ENCODE measurements at places on chromosomes 13 and 19.

DNA sequence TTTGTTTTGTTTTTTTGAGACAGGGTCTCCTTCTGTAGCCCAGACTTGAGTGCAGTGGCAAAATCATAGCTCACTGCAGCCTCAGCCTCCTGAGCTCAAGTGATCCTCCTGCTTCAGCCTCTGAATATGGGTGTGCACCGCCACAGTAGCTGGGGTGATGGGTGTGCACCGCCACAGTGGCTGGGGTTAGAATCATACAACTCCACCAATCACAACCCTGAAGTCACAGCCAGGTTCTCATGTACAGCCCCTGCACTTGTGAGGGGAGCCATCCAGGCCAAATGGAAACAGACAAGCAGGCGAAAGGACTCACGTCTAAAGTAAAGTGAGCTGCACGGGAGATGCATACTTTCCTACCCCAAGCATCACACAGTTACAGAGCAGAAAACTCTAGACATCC is 63.1 kb upstream of the RANBP3 start:
- no peak for DNase-seq

GRCh38 chr19:38718747-38719543 is 25.3 kb downstream of the CAPN12 start:
- no peak for DNase-seq

GRCh38 chr13:46621792-46622629 is 69.0 kb downstream of the LRCH1 start:
- no peak for DNase-seq

- no peak for DNase-seq
These were observed 63.7 kb downstream of the SPATA13 start for GRCh38 chr13:24224232-24224680.

GRCh38 chr19:48321622-48322591 is 3.4 kb upstream of the EMP3 start:
- peak; percentile 99 for DNase-seq

GRCh38 chr13:38784036-38784880 is 97.4 kb downstream of the FREM2 start:
- no peak for DNase-seq

GRCh38 chr19:3224346-3225168 is at the start of gene CELF5:
TSS of gene CELF5 (plus strand) at chr19:3224661. CDS start at chr19:3224740, 79 bp downstream.
- DNase-seq = peak; percentile 20

GRCh38 chr13:110138010-110138699 is 168.8 kb downstream of the COL4A1 start:
- DNase-seq = no peak

- DNase-seq = no peak
These were observed 33.6 kb downstream of the TEX26 start for GRCh38 chr13:30966101-30966500.

- DNase-seq = peak; percentile 91
These were observed at the start of gene FLT3LG for GRCh38 chr19:49473868-49474541. TSS of gene FLT3LG (plus strand) at chr19:49474215. CDS start at chr19:49474640, 425 bp downstream.

GRCh38 chr19:19152668-19153384 is 14.5 kb upstream of the TMEM161A start:
- no peak for DNase-seq

DNA sequence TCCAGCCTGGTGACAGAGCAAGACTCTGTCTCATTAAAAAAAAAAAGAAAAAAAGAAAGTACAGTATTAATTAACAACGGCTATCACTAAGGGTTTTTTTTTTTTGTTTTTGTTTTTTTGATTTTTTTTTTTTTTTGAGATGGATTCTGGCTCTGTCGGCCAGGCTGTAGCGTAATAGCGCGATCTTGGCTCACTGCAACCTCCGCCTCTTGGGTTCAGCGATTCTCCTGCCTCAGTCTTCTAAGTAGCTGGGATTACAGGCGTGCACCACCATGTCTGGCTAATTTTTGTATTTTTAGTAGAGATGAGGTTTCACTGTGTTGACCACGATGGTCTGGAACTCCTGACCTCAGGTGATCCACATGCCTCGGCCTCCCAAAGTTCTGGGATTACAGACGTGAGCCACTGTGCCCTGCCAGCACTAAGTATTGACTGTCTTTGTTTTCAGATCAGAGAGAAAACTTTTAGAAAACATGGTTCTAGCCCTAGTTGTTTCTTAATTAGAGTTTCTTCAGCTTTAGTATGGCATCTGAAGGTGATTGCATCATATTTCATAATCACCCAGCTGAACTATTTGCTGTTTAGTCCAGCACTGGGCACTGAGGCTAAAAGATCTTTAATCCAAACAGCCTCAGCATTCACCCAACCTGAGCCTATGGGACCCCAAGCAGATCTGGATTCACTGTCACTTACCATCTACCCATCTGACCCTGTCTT is 2.7 kb upstream of the GATAD2A start:
- DNase-seq = no peak

DNA sequence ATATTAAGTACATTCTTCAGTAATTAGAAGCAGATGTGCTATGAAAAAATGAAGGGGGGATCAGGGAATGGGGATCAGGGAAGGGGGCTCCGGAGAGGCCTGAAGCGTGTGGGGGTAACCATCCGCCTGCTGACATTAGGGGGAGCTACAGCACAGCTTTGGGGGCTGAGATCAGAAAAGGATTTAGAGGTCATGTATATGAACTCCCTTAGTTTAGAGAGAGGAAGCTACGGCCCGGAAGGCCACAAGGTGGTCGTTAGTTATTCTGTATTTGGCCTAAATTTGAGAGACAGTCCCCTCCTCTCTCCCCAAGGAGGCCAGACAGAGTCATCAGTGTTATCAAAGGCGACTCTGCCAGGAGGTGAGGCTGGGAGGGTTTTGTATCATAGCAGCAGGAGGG is 99.0 kb downstream of the TM9SF2 start:
- no peak for DNase-seq

GRCh38 chr19:41175801-41176777 is 16.9 kb upstream of the CYP2S1 start:
- DNase-seq = no peak

Data from activated CD4-positive, CD25-positive, alpha-beta regulatory T cell (primary cell).